ENCODE measurements at places on chromosomes 2 and 18.

DNA sequence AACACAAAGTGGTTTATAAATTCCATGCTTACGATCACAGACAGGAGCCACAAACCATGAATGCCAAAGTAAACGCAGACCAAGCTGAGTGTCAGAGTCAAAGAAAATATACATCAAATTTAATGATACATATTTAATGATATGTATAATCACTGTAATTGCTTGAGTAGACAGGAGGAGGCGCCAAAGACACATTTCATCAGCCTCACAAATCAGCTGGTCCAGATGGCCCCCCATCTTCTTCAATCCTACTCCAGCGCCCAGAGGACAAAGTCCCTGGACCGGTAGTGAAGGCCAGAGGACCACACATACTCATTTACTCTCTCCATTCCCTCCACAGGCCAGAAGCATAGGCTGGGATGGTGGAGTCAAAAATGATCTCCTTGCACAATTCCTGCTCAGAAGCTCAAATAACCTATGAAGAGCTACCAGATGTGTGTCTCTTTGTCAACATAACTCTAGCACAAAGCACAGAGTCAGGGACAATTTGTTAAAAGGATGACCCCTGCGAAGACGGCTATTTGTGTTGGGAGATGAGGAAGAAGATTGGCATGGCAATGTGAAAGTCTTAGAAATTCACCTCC is 149.3 kb upstream of the PGAP1 start:
- no peak for DNase-seq

DNA sequence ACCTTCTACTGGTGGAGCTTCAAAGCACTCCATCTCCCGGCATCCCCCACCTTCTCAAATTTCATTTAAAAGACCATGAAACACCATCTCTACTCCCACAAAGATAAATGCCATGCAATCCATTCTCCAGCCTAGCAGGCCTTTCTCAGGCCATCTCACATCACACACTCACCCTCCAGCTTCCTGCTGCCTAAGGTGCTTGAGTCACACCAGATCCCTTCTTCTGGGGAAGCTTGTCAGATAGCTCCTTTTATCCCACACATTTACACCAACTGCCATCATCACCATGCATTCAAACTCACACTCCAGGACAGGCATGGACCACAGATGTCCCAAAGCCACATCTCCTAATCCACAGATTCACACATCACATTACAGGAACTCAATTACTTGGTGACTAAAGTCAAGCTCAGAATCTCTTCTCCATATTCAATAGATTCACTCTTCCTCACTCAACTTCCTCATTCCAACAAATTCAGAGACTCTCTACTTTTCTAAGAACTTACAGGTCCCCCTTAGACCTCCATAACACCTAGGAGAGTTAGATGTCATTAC is 292.5 kb downstream of the TNS1 start:
- no peak for DNase-seq

DNA sequence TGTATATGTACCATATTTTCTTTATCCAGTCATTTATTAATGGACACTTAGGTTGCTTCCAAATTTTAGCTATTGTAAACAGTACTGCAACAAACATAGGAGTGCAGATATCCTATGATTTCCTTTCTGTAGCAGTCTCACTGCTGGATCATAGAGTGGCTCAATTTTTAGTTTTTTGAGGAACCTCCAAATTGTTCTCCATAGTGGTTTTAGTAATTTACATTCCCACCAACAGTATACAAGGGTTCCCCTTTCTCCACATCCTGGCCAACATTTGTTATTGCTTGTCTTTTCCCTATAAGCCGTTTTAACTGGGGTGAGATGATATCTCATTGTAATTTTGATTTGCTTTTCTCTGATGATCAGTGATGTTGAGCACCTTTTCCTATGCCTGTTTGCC is 114.3 kb downstream of the TMEM17 start:
- DNase-seq = no peak

GRCh38 chr2:168713325-168713724 is 89.1 kb upstream of the NOSTRIN start:
- no peak for DNase-seq

- DNase-seq = no peak
Measured at GRCh38 chr18:31070206-31070605, 27.7 kb upstream of the DSC3 start.

GRCh38 chr2:184611361-184612085 is 13.2 kb downstream of the ZNF804A start:
- no peak for DNase-seq

GRCh38 chr2:222404151-222404905 is 20.0 kb upstream of the SGPP2 start:
- DNase-seq = no peak

DNA sequence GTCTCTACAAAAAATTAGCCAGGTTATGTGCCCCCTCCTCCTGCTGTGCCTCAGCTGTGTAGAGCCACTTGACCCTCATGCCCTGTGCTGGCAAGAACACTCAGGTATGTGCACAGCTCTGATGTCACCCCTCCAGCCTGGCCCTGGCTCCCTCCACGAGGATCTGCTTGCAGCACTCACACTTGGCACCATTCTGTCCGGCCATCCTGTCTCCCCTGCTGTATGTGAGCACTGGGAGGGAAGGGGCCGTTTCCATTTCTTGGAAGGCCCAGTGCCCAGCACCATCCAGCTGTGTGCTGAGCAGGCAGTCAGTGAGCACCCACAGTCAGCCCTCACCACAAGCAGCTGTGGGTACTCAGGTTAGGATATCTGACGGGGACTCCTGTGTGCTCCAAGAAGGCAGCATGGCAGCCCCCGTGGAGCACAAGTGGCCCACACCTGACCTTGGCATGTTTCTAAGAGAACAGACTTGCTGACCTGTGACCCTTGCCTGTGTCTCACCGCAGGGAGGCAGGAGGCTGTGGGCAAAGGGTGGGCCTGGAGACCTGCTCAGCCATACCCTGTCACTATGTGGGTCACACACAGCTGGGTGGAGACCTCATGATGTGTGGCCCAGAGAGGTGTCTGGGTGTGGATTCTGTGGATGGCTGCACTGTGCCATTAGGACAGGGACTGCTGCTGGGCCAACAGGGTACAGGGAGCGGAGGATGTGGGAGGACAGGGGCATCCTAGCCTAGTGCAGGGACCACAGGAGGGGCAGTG is 31.5 kb downstream of the USP34 start:
- no peak for DNase-seq

DNA sequence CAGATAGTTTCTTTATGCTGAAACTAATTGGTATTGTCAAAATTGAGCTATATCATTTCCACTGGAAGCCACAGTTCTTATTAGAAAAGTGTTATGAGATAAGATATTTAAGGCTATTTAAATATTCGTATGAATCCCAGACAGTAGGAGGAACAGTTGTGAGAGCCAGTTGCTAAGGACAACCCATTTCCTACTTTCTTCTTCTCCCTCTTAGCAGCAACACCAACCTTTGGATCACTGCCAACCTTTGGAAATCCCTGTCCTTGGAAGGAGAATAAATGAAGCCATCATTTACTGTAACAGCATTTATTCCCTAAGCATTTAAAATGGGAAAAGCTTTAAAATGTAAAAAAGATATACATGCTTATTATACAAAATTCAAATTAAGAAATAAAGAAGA is 85.8 kb downstream of the PLCL1 start:
- no peak for DNase-seq

- no peak for DNase-seq
Measured at GRCh38 chr2:54809819-54810218, 86.4 kb downstream of the EML6 start.

Measured in NCI-H774 (cell line).